NCI-H1436 treated with DMSO at 0.1 percent for 48 hours (cell line): ENCODE measurements at places on chromosomes 5 and 9.

- no peak for DNase-seq
Measured at GRCh38 chr9:33852216-33852826, 35.4 kb downstream of the UBE2R2 start.

- DNase-seq = no peak
Measured at GRCh38 chr9:127684576-127684975, 22.2 kb upstream of the CFAP157 start.

DNA sequence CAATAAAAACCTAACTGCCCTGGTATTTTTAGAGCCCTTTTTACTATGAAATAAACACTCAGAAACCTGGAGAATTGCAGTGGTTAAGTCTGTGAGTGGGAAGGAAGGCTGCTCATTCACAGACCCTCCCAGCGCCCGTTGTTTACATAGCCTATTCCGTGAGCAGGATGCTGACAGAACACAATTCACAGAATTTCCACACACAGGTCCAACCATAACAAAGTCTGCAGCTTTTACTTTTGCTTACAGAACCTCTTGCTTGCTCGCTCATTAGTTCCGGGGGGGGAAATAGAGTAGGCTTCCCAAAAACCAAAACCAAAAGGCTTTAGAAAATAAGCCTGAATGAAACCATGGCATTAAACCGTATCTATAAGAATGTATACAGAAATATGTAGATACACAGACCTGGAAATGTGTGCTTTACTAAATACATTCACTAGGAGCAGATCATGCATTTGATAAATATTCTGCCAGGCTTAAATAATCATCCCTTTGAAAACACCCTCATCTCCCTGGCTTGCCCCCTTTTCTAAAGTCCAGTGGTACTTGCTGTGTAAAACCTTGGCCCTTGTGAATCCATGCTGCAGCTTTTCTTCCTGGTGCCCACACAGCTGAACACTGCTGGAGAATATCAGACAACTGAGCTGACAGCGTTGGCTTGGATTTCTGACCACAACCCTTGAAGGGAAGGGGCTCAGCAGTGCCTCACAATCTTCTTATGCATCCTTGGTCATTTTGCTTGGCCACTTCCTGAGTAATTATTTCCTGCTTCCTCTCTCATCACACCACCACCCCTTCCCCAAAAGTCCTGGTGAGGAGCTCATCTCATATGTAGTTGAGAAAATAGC is 128.0 kb downstream of the FANCC start:
- DNase-seq = no peak

GRCh38 chr5:111278858-111279504 is 54.8 kb downstream of the CAMK4 start:
- DNase-seq = no peak

DNA sequence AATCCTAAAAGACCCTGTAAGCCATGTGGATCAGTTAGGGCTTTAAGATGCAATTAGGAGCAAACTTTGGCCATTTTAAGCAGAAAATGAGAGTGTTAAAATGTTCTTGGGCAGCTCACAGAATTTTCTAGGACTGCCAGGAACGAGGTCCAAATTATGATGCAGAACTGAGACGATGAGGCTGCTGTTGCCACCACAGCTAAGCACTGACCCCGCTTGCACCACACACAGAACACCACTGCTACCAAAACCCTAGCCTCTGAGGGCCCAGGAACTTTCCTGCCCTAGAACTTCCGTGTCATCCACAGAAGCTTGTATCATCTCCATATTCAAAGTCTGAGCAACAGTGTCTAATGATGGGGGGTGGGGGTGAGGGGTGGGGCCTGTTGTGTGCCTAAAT is 41.0 kb upstream of the PCSK1 start:
- DNase-seq = no peak

- DNase-seq = no peak
Measured at GRCh38 chr9:71352837-71353236, 231.4 kb upstream of the TRPM3 start.

GRCh38 chr9:129282272-129282671 is 104.2 kb upstream of the IER5L start:
- DNase-seq = no peak
